HAP-1 (cell line): ENCODE measurements at places on chromosomes 6 and 20.
A peak's percentile ranks its signal among the peaks of the same experiment; 100 is the strongest.

GRCh38 chr6:137370871-137371633, 123.1 kb downstream of the OLIG3 start:
- no peak for DNase-seq

DNA sequence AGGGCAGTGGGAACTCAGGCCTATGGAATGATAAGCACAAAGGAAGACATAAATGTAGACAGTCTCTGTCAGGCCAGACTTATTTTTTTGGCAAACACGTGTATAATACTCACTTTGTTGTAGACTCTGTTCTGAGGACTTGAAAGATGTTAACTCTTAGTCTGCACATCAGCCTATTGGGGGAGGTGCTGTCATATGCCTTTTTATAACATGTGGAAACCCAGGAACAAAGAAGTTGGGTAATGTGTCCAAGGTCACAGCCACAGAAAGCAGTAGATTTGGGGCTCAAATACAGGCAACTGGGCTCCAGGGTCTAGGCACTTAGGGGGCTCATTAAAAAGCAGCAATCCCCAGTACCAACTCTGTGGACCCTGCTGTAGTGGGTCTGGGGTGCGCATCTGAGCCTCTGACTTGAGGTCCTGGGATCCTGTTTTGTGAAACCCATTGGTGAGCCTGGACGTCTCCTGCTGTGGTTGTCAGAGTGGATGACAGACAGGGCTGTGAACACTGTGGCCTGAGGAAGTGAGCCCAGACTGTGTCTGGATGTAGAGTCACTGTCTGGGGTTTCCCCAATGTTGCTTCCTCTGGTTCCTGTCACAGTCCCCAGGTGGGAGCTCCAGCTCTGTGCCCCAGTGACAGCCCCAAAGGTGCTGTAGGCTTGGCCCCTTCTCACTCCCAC, 50.0 kb downstream of the CDH26 start:
- no peak for DNase-seq

DNA sequence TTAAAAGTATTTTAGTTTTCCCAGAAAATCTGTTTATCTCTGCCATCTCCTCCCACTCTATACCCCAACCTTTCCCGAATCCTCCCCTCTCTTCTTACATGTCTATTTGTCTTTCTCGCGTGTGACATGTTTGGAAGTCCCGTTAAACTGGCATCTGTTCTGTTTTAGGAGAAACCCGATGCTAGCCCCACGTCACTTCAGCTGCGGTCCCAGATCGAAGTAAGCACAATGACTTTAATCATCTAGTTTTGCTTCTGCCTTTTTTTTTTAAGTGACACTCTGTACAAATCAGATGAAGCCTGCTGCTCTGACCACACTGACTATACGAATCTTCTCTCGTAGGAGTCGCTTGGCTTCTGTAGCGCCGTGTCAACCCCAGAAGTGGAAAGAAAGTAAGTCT, 97.4 kb downstream of the SASH1 start:
- DNase-seq, result no peak

GRCh38 chr20:58198901-58199355, 29.5 kb downstream of the ANKRD60 start:
- no peak for DNase-seq

- no peak for DNase-seq
These were observed 56.9 kb downstream of the FAM229B start for GRCh38 chr6:112144145-112144926.

DNA sequence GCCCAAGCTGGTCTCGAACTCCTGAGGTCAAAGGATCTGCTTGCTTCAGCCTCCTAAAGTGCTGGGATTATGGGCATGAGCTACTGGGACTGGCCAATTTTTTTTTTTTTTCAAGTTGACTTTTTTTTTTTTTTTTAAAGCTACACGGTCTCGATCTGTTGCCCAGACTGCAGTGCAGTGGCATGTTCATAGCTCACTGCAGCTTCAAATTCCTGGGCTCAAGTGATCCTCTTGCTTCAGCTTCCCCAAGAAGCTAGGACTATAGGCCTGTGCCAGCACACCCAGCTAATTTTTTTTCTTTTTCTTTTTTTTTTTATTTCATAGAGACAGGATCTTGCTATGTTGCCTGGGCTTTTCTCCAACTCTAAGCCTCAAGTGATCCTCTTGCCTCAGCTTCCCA, 59.5 kb downstream of the NCOA3 start:
- DNase-seq, result no peak

GRCh38 chr6:85465762-85466161, 15.9 kb downstream of the NT5E start:
- DNase-seq, result no peak

DNA sequence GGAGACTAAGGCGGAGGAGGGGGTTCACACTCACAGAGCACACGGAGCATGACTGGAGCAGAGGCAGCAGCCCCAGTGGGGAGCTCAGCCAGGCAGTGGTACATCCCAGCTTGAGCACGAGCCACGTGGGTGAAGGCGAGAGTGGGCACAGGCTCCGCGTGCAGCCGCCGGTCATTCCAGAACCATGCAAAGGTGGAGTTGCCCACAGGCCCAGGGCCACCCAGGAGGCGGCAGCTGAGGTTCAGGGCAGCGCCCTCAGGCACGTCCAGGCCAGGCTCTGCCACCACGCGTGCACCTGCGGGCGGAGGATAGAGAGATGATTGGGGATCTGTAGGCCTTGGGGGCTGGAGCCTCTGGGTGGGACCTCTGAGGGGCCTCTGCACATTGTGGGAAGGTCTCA, 9.5 kb upstream of the ADAM33 start:
- DNase-seq, result no peak

- no peak for DNase-seq
These were observed 285.8 kb upstream of the SUPT3H start for GRCh38 chr6:45663251-45664221.

- no peak for DNase-seq
These were observed 326.5 kb upstream of the RUNX2 start for GRCh38 chr6:45001663-45002062.

DNA sequence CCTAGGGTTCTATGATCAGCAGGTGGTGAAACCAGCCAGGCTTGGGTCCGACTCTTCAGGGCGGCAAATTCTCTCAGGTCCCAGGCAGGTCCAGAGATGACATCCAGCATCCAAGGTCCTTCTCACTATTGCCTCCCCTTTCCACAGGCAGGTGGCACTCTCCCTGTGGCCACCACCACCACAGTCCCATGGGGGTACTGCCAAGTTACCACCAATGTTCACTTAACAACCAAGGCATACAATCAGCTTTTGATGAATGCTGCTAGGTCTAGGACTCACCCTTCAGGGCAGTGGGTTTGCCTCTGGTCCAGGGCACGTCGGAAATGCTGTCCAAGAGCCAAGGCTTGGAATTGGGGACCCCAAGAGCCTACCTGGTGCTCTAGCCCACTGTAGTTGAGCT, 40.4 kb upstream of the UTRN start:
- DNase-seq, result no peak

GRCh38 chr6:25302677-25303128, 23.5 kb downstream of the CARMIL1 start:
- no peak for DNase-seq

DNA sequence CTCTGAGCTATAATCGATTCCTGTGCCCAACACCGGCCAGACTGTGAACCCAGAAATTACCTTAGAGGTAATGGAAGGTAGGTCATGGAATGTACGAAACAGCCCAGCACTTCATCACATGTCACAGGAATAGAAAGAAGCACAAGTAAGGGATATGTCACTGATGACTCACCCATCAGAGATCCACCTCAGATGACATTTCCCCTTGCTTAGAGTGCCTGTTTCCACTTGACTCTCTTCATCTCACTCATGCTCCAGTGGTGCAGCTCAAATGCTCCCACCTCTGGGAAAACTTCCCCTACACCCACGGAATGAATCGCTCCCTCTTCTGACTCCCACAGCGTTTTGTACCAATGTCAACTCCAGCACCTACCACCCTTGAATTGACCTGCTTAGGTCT, 381.6 kb upstream of the CNR1 start:
- no peak for DNase-seq

- no peak for DNase-seq
These were observed 1.6 kb upstream of the UBD start for GRCh38 chr6:29561091-29561490.

GRCh38 chr20:44739942-44740341, 5.7 kb upstream of the KCNK15 start:
- DNase-seq, result no peak

DNA sequence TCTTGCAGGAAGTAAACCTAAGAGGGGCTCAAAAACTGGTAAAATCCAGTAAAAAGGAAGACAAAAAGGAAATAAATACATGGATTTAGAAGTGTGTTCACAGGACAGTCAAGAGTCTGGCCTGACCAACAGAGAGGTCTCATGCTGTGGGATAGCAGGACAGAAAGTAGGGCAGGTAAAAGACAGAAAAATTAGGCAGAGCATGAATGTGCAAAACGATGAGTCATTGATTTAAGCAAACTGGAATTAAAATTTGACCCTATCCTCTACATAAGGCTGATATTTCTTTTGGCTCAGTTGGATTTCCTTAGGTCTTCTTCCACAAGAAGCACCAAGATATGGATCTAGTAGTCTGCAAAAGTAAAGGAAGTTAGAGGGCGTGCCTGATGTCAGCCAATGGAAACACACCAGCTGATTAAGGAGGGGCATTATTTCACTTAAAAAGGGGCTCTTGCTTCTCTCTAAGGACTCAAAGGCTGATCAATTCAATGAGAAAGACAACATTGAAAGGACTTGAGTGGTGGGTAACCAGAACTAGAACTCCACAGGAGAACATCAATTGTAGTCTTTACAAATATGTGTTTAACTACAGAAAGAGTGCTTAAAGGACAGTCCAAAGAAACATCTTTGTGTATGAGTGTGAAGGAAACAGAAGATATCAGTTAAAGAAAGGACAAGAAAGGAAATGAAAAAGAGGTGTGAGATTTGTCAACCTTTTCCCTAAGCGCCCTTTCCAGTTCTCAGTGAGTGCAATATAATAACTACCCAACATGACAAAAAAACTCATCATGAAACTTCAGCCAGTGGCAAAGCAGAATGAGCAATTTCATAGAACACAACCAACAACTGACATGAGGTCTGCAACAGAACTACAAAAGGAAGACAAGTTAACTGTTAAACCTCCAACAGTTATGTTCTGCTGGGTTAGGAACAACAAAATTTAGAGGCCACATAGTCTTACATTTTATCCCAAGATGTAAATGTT, 19.4 kb upstream of the MYB start:
- no peak for DNase-seq

- DNase-seq, result no peak
These were observed 11.1 kb upstream of the ELOVL2 start for GRCh38 chr6:11055127-11055627.

GRCh38 chr6:37036146-37036545, 30.7 kb downstream of the FGD2 start:
- DNase-seq, result no peak

- DNase-seq, result peak; percentile 50
These were observed 106.1 kb upstream of the ADGRF4 start for GRCh38 chr6:47592131-47592840.

GRCh38 chr6:84361372-84362192, 134.1 kb upstream of the CEP162 start:
- no peak for DNase-seq

GRCh38 chr6:25336996-25337395, 57.8 kb downstream of the CARMIL1 start:
- no peak for DNase-seq

DNA sequence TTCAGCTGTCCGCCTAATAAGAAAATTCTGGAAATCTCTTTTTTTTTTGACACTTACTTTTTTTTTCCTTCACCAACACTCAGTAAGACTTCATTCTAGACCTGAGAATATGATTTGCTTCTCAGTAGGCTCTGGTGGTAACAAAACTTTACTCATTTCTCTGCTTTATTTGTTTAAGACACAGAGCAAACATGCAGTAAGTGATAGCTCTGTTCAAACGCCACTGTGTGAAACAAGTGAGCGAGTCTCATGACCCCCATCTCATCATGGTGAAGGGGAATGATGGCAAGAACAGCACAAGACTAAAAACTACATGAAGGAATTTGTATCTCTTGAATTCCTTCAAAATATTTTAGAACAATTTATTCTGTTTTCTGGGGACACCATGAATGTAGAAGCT, 541.6 kb upstream of the POU3F2 start:
- no peak for DNase-seq

GRCh38 chr6:40438246-40438887, 148.8 kb downstream of the LRFN2 start:
- DNase-seq, result no peak

GRCh38 chr6:37314487-37315156, 39.2 kb upstream of the RNF8 start:
- peak; percentile 47 for DNase-seq

DNA sequence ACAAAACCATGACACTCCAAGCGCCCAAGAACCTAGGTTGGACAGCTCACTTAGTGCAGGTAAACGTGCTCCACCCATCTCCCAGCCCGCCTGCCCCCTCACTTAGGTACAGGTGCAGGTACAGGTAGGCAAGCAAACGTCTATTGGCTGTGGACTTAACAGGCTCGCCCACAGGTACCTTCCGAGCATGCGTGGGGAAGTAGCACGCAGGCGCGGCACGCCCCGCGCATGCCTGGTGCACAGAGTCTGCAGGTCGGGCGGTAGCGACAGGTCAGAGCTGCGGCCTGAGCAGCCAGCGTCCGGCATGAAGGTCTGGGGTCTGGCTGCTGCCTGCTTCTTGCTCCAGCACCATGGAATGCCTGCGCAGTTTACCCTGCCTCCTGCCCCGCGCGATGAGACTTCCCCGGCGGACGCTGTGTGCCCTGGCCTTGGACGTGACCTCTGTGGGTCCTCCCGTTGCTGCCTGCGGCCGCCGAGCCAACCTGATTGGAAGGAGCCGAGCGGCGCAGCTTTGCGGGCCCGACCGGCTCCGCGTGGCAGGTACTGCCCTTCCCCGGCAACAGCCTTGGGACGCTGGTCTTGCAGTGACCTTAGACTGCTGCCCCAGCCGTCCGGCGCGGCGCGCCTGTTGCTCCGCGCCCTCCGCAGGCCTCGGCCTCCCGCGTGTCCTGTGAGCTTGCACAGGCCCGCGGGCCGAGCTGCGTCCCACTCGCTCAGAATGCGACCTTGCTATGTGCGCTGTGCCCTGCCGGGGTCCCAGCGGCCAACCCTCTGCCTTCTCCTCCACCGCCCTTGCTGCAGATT, at the start of gene MRS2:
Gene MRS2, plus strand, starts transcription at position 240 of the 804 bp plus-strand sequence. Its CDS starts 111 bp downstream, at position 351.
- DNase-seq, result peak; percentile 49

DNA sequence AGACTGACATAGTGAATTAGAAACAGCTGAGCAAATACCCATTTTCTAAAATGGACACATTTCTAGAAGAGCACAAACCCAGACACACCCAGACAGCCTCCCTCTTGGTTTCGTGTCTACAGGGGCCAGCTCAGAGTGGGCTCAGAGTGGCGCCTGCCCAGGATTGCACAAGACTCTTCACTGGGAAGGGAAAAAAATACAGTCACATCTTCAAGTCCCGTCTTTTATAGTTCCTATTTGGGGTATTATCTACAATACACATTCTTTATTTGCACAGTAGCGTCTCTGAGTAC, 246.1 kb upstream of the AFDN start:
- DNase-seq, result peak; percentile 44

DNA sequence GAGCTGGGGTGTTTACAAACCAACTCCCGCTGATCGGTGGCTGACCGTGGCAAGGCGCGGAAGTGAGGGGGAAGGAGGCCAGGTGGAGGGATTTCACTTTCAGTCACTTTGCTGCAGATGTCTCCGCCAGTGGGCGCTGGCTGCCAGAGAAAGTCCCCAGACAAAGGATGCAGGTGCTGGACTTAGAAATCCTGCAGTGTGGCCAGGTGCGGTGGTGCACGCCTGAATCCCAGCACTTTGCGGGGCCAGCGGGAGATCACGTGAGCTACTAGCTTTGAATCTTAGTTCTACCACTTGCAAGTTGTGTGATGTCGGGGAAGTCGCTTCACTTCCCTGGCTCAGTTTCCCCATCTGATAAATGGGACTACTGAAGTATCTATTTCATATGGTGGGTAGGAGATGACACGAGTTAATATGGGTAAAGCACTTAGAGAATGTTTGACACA, 180.4 kb downstream of the ZNF217 start:
- peak; percentile 38 for DNase-seq

- no peak for DNase-seq
These were observed 60.7 kb upstream of the SYNCRIP start for GRCh38 chr6:85703406-85703805.
